Activated CD4-positive, alpha-beta T cell treated with anti-CD3 and anti-CD28 coated beads, Interleukin-2, amount 50 U/mL, for 48 hours (primary cell): ENCODE measurements at places on chromosomes 5 and 9.
A peak's percentile ranks its signal among the peaks of the same experiment; 100 is the strongest.

GRCh38 chr9:130890124-130890523 is 6.5 kb downstream of the QRFP start:
- no peak for DNase-seq

DNA sequence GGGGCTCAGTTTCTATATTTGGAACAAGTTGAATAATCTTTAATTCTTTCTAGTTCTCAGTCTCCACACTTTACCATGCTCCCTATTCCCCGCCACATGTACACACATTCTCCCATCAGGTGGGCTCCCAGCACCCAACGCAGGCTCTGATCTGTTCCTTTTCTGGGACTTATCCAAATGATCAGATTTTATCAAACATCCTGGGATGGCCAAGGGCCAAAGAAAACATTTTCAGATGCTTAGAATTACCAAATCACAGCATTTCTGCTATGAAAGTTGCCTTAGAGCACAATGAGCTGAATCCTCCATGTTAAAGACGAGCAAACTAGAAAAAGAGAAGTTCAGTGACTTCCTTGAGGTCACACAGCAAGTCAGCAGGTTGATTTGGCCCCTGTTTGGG is 153.4 kb downstream of the SEC61B start:
- no peak for DNase-seq

DNA sequence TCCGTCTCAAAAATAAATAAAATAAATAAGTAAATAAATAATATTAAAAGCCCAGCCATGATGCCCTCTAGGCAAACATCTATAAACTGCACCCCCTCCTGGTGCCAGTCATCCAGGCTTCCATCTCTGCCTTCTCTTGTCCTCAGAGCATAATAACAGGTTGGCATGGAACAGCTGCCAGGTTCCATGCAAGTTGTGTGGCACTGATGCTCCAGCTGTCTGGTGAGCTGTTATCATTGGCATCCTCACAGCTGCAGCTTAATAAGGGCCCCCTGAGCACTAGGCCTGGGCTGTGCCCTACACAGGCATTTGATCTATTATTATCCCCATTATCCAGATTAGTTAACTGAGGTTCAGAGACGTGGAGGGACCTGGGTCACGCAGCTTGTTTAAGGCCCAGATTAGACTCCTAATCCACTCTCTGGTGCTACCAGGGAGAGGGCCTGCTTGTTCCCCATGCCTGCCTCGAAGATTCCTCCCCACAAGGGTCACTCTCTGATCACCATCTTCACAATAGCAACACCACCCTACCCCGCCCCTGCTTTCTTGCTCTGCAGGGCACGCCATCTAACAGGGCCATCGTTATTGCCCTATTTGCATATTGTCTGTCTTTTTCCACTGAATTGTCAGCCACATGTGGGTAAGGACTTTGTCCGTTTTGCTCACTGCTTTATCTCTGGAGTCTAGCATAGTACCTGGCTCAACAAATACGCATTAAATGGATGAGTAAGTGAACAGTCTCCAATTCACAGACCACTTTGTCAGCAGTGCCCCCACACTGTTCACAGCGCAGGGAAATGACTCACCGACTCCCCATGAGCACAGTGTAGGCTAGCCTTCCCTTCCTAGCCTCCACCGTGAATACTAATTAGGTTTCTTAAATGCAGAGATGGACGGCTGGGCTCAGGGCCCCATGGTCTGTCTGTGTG is 1.5 kb upstream of the DNM1 start:
- DNase-seq, result no peak

- DNase-seq, result peak; percentile 15
Measured at GRCh38 chr5:133396814-133397213, 215.5 kb downstream of the FSTL4 start.

DNA sequence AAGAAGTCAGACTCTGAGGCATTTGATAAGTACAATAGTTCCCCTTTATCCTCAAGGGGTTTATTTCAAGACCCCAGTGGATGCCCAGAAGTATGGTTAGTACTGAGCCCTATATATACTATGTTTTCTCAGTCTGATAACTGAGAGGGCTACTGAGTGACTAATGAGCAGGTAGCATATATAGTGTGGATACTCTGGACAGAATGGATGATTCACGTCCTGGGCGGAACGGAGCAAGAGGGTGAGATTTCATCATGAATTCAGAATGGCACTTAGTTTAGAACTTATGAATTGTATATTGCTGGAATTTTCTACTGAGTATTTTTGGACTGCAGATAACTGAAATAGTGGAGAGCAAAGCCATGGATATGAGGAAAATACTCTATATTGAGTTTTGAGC is 457.6 kb downstream of the PLK2 start:
- no peak for DNase-seq

GRCh38 chr9:106916466-106917235 is 53.7 kb downstream of the ZNF462 start:
- DNase-seq, result no peak

DNA sequence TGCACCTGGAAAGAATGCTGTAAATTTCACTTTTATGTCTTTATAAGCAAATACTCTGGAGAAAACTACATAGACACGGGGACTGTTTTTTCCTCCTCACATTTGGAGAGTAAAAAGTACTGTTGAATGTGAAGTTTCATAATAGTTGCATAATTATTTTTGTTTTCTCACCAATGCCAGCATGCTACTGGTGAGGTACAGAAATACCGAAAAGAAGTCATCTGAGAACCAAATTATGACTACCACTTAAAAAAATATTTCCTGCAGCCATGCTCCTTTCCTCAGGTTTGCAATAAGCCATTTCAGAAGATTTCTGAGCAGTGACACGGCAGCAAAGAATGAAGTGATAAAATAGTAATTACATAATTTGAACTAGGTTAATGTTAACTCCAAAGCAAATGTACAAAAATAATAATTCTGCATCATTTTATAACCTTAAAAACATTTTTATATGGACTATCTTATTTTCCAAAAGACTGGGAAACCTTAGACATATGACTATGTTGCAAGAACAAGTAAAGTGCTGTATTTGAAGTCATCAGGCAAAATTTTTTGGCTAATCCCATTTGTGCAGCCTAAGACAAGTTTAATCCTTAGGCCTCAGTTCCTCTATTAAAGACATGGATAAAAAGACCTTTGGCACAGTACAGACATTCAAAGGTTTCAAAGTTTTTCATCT is 144.7 kb downstream of the PCSK1 start:
- no peak for DNase-seq

- DNase-seq, result no peak
Measured at GRCh38 chr9:117671468-117671867, 32.7 kb upstream of the TLR4 start.

DNA sequence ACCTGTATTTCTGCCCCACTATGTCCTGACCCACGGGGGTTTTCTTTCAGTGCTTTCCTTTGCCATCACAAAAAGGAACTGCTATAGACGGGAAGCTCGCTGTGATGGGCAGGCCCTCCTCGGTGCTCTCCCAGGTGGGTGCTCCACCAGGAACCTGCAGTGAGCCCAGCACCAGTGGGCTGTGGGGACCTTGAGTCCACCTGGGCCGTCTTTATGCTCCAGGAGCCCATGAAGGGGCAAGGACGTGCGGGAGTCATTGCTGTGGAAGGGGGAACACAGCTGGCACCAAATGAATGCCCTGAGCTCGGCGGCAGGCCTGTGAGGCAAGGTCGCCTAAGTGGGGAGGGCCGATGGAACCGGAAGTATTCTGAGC is 36.7 kb upstream of the SLC6A3 start:
- no peak for DNase-seq

DNA sequence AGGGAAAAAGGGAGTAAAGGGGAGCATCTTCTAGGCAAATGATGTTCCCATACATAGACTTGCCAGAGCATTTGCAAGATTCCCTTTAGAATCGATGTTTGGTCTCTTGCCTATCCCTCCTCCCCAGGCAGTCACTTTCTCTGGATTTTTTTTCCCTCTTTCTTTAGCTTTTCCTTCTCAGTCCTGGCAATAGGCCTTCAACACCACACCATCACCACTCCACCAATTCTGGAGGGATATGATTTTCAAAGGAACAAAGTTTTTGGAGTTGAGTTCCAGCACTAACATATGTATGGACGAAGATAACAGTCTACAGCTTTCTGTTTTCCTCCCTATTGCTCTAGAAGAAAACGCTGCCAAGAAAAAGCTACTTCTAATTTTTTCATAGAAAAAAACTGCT is 377.4 kb downstream of the PDE4D start:
- DNase-seq, result no peak

GRCh38 chr5:112064956-112065355 is 308.0 kb upstream of the NREP start:
- no peak for DNase-seq

DNA sequence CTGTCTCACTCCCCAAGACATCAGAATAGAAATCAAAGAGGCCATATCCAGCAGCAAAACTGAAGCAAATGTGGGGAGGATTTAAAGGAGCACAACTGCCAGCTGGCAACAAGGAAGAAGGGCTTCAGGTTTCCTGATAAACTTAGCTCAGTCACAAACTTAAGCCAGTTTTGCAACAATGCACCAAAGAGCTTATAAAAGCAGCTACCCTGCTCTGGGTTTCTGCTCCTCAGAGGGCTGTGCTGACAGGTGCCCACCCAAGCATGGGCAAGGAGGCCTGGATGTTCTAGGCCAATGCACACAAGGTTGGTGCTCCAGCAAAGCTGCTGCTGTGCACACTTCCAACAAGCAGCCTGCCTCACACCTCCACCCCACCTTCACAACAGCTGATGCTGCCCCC is 132.9 kb downstream of the SIL1 start:
- DNase-seq, result no peak

- no peak for DNase-seq
Measured at GRCh38 chr5:95417971-95418370, 26.8 kb downstream of the FAM81B start.

DNA sequence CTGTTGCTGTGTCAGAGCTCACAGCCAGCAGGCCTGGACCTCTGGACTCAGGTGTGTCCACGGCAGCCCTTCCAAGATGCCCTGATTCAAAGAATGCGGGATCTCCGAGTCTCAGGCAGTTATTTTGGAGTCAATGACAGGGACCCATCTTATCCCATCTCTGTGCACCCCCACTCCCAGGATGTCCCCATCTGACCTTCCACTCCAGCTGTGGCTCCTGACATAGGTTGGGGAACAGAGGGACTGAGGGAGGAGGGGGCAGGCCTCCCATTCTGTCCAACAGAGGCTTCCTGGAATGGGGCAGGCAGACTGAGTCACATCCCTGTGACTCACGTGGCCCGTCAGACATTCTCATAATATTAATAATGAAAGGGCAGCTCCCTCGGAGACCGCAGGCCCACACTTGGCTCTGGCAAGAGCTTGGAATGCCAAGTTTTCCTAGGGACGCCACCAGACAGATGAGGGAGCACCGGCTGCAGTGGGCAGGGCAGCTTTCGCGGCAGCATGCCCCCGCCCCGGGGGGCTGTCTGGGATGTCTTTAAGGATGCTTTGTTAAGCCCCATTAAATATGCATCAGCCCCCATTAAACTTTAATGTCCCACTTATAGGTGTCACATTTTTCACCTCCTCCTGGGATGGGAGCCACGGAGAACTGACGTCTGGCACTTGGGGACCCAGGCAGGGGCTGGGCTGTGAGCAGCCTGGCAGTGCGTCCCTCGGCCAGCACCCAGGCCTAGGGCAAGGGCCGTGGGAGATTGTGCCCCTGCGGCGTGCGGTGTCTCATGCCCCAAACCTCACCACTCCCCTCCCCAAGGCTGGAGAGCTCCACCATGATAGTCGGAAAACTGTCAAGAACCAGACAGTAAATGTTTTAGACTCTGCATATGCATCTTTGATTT is 23.6 kb upstream of the FIBCD1 start:
- no peak for DNase-seq

GRCh38 chr5:157113002-157113401 is 4.2 kb upstream of the HAVCR2 start:
- DNase-seq, result no peak

DNA sequence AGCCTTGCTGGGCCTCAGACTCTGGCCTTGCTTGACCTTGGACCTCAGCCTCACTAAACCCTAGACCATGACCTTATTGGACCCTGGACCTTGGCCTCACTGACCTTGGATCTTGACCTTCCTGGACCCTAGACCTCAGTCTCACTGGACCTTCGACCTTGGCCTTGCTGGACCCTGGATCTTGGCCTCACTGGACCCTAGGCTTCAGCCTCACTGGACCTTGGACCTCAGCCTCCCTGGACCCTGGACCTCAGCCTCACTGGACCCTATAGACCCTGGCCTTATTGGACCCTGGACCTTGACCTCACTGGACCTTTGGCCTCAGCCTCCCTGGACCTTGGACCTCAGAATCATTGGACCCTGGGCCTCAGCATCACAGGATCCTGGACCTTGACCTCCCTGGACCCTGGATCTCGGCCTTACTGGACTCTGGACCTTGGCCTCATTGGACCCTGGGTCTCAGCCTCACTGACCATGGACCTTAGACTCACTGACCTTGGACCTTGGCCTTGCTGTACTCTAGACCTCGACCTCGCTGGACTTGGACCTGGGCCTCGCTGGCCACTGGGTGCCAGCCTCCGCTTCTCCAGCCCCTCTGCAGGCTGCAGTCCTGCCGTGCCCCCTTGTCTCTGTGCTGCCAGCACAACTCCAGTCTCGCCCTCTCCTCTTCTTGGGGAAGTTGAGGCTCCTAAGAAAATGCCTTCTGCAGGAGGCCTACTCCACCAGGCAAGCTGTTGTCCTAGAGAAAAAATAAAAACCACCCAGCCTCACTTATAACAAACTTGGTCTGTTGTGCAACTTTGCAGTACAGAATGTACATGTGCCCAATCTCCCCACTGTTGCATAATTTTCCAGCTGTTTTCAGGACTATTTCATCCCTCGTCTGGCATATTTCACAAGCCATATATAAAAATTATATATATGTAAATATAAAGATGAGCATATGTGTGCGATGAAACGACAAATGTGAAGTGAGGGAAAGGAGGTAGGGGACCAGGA is 11.0 kb upstream of the ADAMTS2 start:
- no peak for DNase-seq

GRCh38 chr9:84834426-84834825 is 164.9 kb downstream of the NTRK2 start:
- DNase-seq, result no peak

GRCh38 chr5:95967236-95967635 is 5.6 kb upstream of the ELL2 start:
- no peak for DNase-seq

GRCh38 chr9:21060919-21061561 is 16.7 kb downstream of the IFNB1 start:
- DNase-seq, result no peak

GRCh38 chr9:126894052-126894603 is 20.5 kb upstream of the RALGPS1 start:
- DNase-seq, result no peak

- no peak for DNase-seq
Measured at GRCh38 chr9:37100327-37100726, 20.0 kb upstream of the ZCCHC7 start.

DNA sequence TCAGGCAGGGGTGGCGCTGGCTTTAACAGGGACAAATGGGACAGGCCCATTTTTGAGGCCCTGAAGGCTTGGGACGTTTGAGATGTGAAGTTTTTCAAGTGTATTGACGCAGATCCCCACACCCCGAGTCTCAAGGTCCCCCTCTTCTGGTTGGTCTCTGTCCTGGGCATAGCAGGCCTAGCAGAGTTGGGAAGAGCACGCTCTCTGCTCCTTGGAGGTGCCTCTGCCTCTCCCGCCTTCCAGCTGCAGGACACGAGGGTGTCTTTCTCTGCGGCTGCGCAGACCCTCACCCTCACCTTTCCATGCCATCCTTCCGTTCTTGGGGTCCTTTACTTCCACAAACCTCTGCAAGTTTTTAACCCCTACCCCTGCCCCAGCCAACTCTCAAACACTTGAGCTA is 18.6 kb downstream of the ADAMTSL2 start:
- no peak for DNase-seq
